Fibroblast of skin of left quadriceps (primary cell): ENCODE measurements at places on chromosomes 6 and 20.

DNA sequence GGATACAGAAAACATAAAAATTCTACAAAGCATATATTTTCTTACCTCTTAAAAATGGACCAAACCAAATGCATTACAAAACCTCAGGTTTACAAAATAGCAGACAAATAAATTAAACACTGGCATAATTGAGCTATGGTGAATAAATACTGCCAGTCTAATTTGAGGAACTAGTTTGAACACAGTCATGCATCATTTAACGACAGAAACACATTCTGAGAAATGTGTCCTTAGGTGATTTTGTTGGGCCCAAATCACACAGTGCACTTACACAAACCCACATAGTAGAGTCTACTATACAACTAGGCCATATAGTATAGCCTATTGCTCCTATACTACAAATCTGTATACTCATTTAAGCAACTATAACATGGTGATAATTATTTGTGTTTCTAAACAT lies 215.6 kb downstream of the FOXC1 start:
- no peak for DNase-seq

GRCh38 chr6:84739866-84740208 lies 24.6 kb downstream of the TBX18 start:
- no peak for DNase-seq

- DNase-seq = no peak
These were observed 728.3 kb downstream of the EPHA7 start for GRCh38 chr6:92690997-92691599.

DNA sequence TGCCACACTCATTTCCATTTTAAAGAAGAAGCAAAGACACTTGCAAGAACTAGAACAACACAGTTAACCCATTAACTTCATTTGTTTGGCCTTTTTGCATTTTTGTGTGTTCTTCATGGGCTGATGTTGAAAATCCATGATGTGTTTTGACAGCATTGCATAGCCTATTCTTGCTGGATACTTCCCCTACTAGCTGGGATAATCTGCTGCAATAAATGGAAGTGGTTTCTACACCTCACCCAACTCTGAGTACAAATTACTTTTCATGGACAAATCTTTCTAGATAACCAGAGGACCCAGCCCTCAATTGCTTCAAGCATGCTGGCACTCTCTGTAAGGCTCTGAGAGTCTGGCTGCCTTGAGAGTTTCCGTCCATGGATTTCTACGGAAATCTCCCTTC lies 26.5 kb downstream of the CST9L start:
- no peak for DNase-seq

- DNase-seq = no peak
These were observed 27.2 kb upstream of the CHD6 start for GRCh38 chr20:41645372-41645771.

DNA sequence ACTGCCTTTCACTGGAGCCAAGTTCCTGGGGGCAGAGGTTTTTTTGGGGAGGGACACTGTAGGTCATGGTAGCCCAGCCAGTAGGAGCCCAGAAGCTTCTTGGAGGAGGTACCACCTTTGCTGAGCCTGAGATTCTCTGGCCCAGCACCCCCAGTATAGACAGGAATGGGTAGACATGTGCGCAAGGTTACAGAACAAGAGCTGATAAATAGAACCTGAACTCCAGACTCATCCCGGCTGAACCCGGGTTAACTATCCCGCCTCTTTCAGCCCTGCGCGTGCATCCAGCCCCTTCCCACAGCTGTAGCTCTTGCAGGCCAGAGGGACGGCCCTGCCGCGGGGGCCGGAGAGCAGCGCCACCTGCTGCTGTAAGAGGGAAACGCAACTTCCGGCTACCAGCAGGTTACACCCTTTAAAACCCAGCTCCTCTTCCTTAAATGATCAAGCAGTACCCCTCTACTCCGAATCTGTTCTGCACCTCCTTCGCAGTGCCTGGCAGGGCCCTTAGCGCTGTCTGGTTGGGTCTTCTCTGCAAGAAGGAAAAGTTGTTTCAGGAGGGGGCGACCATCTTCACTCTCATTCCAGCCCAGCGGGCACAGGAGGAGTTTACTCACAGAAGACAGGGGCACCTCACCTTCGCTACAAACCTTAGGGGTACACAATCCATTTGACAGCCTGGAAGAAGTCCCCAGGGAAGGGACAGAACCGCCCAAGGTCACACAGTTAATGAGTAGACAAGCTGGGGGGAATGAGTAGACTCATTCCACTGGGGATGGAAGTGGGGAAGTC lies 7.5 kb downstream of the SRXN1 start:
- no peak for DNase-seq

GRCh38 chr6:109052852-109053251 lies 41.8 kb downstream of the SESN1 start:
- no peak for DNase-seq

DNA sequence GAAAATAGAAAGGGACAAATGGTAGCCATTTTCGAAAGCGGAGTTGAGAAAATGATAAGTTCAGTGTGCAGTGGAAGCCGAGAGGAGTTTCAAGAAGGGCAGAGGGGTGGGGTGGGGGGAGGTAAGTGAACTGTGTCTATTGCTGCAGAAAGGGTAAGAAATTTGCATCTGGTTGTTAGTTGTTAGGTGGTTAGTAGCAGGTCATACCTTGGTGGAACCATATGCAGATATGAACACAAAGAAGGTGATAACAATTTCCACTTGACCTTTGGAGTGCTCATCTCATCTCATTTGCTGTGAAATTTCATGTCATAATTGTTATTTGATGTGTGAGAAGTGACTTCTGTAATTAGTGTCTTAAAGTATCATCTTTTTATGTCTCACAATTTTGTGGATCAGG lies 288.2 kb downstream of the QKI start:
- no peak for DNase-seq
